Psoas muscle (tissue), 8 donors: ENCODE measurements at places on chromosomes 11 and 22. TPM values are rescaled to one million over a fixed set of nuclear protein-coding genes. Genes with fewer than 3 reads are reported as not detected.
A peak's percentile ranks its signal among the peaks of the same experiment; 100 is the strongest.

ANO9 gene
- 0.09 TPM for total RNA-seq

DNA sequence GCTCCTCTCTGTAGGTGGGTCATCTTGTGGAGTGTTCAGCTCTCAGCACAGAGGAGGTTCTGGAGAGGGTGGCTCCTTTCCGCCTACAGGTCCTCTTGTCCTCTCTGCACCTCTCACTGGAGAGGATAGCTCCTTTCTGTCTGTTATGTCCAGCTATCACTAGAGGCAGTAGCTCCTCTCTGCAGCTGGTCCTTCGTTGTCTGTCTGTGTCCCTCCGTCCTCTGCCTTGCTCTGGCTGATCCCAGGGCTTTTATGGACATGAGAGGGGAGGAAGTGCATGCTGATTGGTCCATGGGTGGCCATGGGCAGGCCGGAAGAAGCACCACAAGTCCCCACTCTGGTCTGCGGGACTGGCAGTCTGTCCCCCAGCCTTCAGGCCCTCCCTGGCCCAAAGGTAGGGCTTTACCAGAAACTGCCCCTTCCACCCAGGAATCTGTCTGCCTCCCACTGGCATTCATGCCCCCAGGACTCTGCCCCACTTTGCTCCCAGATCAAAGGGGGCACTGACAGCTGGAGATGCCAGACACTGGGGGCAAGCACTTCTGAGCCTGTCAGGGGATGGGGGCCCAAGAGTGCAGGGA, 38.6 kb upstream of the CALCB start:
- DNase-seq = no peak

DNA sequence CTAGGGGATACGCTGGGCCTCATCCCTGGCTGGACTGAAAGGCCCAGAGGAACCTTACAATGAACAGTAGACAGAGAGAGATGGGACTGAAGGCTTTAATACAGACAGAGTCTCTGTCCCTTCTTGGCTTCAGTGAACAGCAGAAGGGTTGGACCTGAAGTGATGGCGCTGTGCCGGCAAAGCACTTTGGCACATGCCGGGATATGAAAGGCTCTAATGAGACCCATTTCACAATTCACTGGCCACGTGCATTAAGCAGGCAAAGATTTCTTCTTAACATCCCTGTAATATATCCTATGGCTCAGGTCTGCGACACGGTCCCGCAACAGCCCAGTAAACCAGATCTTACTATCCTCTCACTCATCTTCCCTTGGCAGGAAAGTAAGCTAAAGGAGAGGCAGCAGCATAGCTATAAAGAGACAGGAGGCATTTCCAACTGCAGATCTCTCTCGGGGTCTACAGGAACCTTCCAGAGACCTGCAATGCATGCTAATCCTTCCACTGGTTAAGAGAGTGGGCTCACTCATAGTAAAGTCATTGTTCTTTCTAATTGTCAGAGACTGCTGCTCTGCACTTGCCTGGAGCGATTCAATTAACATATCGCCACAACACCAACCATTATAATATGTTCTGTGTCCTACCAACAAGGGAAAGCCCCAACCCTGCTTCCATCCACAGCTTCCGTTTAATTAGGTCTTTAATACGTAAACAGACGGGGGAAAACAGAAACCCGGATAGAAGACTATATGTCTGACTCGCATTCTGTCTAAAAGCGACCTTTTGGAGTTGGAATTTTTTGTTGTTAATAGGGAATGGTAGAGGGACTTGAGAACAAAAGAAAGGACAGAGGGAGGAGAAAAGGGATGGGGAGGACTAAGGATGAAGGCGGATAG, 1179.0 kb downstream of the LRRC4C start:
- DNase-seq = peak; percentile 73

- DNase-seq = no peak
Observed at GRCh38 chr11:30316237-30316636, 6.7 kb upstream of the ARL14EP start.

DNA sequence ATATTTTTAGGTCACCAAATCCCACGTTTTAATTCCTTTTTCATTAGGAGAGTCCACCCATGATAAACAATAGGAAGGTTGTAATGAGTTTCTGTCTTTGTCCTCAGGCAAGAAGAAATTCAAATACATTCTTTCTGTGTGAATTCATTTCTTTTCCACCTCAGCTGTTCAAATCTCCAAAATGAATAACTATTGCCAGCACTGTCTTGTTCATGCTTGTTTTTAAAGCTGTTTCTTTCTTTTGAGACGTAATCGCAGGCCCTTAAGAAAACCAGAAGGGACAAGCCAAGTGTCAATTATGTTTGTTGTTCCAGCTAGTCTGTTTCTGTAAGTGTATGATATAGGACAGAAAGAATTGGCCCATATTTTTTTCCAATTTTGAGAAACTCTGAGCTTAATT, 20.2 kb downstream of the MMP27 start:
- no peak for DNase-seq

GRCh38 chr11:40188848-40189247, 1270.6 kb downstream of the LRRC4C start:
- DNase-seq = no peak
